ENCODE measurements at places on chromosomes 11 and 22.

- no peak for DNase-seq
These were observed 251.3 kb downstream of the SBF2 start for GRCh38 chr11:10042699-10043098.

GRCh38 chr11:123838659-123839058 is 32.5 kb upstream of the OR6M1 start:
- no peak for DNase-seq

DNA sequence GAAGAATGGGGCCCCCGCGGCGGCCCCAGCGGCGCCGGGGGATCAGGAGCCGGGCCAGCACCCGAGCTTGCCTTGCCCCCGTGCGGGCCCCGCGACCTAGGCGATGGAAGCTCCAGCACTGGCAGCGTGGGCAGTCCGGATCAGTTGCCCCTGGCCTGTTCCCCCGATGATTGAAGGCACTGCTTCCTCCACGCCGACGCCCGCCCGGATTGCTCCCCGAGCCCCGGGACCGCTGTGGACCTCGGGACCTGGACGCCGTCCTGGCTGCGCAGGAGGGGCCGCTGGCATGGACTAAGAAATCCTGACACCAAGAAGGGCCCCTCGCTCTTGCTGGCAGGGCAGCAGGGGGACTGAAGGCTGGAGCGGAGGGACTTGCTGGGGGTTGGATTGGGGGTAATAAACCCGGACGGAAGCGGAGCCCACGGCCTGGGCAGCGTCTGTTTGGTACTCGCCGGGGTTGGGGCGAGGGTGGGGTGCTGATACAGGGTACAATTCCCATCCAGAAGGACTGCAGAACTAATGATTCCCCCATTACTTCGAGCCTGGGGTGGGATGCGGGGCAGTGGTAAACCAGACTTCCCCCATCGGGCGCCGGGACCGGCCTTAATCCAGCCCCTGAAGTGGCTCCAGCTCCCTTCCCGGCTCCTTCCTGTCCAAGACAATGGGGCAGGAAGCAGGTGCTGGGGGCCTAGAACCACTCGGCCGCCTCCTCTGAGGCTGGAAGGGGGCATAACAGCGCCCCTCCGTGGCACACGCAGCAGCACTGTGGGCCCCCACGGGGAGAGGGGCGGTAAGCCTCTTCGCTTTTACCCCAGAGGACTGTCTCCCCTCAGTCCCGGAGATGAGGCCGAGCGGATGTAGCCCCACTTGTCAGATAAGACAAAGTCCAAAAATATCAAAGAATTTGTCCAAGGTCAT is 1.0 kb downstream of the CCDC85B start:
- no peak for DNase-seq

GRCh38 chr22:26568207-26568706 is 21.7 kb downstream of the TPST2 start:
- DNase-seq = no peak

GRCh38 chr11:73478737-73479347 is 102.6 kb downstream of the RELT start:
- no peak for DNase-seq

DNA sequence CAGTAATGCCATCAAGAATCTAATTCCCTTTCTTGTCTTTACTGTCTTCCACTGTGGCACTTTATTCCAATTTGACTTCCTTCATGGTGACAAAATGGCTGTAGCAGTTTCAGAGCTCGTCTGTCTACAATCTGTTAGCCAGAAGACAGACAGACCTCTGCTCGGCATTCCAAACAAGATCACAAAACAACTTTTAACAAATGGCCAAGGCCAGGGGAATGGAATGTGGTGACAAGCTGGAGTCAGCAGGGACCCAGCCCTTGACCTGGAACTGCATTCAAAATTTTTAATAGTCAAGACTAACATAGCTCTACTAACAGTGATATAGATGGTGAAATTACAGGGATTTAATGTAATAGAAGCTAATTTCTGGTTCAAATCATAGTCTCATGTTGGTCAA is 637.2 kb downstream of the ETS1 start:
- DNase-seq = no peak

DNA sequence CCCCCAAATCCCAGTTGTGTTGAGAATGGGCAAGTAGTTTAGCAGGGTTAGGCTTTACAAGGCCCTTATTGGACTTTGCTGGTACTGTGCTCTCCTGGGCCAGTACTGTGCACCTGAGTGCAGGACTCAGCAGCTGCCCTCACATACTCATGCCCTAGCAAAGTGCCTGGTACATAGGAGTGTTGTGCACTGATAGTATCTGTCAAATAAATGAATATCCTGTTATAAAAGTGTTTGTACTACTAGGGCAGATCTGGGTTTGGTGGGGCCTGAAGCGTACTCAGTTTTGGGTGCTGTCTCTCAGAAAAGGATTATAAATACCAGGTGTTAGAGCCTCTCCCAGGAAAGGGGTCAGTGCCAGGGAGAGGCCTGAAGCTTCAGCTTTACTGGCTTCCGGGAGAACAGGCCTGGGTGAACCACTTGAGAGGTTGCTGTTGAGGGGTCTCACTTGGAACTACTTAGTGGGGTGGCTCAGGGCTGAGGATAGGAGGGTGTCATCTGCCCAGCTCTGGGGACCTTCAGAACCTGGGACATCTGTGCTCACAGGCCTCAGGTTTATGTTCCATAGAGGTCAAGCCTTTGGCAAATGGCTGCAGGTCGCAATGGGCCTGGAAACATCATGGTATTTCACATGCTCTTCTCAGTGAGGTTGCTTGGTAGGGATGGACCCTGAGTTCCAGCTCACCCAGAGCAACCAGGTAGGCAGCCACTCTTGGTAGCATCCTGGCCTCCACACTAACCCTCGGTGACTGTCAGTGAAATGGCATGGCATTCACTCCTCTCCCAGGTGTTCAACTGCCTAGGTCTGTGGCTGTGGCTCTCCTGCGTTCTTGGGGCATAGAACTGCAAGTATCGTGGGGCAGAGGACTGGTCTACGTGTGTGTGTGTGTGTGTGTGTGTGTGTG is 106.1 kb downstream of the ZBTB16 start:
- no peak for DNase-seq

DNA sequence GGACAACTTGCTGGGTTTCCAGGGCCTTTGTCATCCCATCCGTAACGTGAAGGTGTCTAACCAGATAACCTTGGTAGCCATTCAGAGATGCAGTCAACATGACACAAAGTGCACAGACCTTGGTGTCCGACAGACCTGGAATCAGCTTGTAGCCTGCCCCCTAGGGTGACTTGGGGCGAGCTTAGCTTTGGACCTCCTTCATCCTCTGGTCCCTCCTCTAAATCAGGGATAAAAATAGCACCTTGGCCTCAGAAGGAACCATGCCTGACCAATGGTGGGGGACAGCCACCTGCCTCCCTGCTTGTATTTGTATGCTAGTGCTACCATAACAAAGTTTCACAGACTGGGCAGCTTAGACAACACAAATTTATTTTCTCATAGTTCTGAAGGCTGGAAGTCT is 3.7 kb downstream of the SNRPD3 start:
- no peak for DNase-seq

DNA sequence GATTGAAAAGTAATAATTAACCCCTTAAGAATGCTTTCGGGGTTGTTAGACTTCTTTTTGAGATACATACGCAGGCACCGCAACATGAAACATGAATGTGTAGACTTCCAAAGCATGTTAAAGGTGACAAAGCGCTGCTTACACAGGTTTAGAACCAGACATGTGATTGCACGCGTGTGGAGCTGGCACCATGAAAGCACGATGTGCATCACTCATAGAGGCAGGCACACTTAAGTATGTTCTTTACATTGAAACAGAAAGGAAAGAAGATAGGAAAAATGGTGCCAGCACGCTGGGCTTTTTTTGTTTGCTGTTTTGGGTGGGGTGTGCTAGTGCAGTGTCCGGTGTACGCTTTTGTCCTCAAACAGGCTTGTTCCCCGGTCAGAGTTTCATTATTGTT is 83.6 kb upstream of the PPARA start:
- no peak for DNase-seq

DNA sequence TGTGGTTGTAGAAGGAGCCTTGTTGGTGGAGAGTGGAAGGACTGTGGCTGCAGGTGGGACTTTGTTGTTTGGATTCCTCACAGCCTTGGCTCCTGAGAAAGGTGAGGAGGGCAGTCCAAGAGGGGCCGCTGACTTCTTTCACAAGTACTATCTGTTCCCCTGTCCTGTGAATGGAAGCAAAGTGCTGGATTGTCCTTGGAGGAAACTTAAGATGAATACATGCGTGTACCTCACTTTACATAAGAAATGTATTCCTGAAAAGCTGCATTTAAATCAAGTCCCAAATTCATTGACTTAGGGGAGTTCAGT is 2.4 kb downstream of the FUT4 start:
- DNase-seq = no peak

DNA sequence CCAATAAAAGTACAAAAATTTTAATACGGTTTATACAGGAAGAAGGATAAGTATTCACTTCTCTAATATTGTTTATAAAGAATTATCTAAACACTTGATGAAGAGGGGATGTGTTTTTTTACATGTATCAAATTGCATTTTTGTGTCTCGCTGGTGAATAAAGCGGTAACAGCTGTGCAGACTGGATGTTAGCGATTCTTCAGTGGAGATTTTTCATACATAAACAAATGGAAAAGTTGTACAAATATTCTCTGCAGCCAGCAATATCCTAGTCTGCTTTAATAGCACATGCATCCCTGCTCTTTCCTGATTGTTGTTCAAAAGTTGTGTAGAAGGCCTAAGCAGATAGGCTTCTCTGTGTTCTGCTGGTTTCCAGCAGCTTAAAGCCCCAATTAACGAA is 369.3 kb downstream of the SOX6 start:
- DNase-seq = no peak

GRCh38 chr11:90774727-90775566 is 552.1 kb upstream of the CHORDC1 start:
- no peak for DNase-seq

DNA sequence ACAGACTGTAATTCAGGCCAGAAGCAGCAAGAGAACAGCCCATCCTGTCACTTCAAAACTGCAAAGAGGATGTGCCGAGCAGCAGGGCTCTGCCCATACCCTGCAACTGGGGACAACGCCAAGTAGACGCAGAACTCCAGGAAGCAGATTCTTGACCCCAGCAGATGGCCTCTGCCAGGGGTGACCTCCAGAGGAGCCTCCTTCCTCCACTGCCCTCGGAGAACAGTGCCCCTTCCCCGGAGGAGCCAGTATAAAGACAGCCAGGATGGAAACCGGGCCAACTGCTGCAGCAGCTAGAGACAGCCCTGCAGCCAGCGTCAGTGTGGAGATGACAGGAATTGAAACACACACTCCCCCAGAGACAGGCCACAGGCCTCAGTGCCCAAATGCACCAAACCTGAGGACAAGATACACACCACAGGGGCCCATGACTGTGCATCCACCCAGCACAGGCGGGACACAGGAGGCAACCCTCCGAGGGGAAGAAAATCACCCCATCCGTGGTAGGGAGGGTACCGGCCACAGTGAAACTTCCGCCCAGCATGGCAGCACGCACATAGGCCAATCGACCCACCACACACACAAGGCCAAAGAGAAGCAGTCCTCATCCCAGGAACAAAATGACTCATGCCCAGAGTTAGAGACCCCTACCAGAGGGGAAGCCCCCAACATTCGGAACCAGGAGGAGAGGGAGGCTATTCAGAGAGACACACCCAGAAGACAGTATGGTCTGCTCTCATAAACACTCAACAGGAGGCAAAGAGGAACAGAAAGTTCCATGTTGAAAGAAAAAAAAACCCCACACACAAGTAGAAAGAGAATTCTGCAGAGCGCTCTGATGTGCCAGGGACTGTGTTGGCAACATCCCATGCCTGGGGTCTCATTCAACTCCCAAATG is 5.6 kb downstream of the AHNAK start:
- DNase-seq = no peak

DNA sequence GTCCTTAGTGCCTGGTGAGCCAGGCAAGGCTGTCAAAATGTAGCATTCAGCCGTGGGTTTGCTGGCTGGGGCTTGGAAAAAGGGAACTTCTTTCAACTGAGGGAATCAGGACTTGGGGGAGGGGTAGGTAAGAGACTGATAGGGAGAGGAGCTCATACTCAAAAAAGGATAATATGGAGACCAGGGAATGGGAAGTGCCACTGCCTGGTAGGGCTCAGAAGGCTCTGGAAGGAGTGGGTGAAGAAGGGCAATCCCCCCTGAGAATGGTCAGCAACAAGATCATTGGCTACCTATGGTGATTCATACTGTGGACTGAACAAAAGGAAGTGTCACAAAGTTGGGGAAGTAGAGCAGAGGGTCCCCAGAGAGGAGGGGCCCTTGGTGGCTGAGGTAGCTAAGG is 1.9 kb downstream of the CNGA4 start:
- no peak for DNase-seq

GRCh38 chr11:96361778-96362177 is 18.8 kb upstream of the MAML2 start:
- no peak for DNase-seq

DNA sequence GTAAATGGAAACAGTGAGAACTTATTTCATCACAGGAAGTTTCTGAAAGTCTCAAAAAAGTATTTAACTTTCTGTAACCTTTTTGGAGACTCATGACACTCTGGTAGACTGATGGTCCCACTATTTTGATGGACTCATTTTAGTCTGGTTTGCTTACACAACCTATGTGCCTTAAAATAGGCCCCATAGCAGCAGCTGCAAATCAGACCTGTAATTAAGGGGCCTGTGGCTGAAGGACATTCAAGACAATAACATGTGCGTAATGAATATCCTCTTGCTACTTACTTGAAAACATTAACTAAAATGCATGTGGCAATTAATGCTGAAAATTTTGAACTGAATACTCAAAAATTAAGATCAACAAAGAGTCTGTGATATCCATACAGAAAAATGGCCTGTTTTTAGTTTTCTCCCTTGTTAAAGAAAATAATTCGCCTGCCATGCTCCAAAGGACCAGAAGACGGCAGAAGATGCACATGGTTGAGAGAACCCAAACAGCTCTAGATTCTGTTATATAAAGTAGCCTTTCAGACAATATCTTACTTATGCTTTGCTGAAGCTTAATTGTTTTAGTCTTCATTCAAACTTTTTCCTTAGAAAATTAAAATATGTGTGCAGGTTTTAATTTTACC is 568.5 kb downstream of the KCNA4 start:
- no peak for DNase-seq

DNA sequence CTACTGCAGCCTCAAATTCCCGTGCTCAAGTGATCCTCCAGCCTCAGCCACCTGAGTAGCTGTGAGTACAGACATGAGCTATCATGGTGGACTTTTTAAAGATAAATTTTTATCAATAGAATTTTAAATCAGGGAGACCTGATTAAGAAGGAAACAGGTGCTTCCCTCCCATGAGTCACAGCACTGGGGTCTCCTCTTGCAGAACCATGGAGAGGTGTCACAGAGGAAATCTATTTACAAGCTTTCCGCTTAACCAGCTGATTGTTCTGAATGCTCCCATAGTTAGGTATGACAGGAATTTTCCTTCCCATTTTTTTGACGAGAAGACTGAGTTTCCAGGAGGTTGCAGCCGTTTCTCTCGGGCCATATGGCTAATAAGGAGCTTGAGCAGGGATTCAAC is 516.1 kb downstream of the MIAT start:
- no peak for DNase-seq
